Stimulated activated CD8-positive, alpha-beta memory T cell treated with anti-CD3 and anti-CD28 coated beads, Interleukin-4, amount 100 ng/mL, for 24 hours (primary cell): ENCODE measurements at places on chromosomes 3 and 15.

DNA sequence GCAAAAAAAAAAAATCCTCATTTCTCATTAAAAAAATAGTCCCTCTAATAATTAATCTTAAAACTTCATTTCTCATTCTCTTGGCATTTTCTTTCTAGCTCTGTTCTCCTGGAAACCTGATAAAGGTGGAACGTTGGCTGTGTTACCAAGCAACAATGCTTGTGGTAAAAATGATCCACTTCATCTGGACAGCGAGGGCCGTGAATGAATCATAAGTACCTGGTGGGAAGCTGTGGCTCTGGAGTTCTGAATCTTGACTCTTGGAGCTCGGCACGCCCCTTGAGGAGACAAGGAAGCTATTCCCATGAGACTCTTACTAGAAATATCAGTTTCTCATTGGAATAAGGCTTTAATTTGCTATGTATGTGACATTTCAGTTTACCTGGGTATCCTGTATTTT lies 32.5 kb downstream of the BCL2L10 start:
- no peak for DNase-seq

DNA sequence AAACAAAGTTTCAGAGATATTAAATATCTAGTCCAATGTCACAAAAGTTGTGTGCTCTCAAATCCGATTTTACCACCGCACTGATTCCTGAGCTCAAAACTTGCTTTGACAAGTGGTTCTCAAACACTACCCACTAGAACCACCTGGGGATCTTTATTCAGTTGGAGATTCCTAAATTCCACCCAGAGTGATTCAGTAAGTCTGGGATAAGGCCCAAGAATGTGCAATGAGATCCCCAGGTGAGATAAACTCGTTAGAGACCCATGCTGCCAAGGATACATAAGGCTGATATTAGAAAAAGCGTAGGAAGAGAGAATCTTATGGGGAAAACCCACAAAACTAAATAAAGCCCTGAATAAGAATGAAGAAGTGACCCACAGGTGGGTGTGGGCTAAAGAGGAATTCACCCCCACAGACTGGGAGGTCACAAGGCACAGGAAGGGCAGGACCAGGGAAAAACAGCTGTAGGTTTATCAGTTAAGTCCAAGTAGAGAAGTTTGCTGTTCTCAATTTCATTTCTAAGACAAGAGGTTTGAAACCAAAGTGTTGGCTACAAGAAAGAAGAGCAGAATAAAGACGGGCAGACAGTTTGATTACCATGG lies 11.5 kb upstream of the RPS17 start:
- no peak for DNase-seq

GRCh38 chr15:33559207-33559890 lies 248.6 kb downstream of the RYR3 start:
- no peak for DNase-seq

- no peak for DNase-seq
Measured at GRCh38 chr15:41523097-41523496, 9.5 kb upstream of the LTK start.

DNA sequence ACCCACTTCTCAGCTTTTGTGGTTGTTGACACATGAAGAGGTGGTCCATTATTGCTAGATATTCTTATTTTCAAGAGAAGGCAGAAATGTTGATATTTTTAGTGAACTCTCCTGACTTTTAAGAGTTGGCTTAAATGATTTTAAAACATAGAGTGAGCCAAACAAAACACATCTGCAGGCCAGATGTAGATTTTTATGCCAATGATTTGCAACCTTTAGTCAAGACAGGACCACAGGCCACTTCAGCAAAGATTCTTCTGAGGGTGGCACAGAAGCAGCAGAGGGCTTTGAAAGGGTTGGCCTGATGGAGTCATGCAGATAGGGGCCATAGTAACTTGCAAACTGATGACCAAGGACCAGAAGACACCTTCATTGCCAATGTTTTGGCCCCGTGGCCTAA lies 276.5 kb upstream of the P2RY1 start:
- DNase-seq, result no peak

DNA sequence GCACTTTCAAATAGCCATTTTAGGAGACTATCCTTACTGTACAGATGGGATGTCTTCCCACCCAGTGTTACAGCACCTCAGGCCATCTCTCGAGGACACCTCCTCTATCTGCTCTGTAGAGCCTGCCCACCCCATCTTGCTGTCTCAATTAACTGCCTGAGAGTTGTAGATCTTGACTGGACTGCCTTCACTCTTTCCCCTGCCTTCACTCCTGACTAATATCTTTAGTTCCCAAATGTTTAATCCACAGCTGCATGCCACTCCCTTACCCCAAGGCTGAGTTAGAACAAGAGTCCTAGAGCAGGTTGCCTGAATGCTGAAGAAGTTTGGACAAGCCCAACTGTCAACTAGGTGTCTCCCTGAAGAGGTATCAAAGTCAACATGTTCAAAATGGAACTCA lies 1.3 kb upstream of the PP2D1 start:
- DNase-seq, result no peak

- DNase-seq, result no peak
Measured at GRCh38 chr3:72548461-72548860, 299.8 kb downstream of the SHQ1 start.

DNA sequence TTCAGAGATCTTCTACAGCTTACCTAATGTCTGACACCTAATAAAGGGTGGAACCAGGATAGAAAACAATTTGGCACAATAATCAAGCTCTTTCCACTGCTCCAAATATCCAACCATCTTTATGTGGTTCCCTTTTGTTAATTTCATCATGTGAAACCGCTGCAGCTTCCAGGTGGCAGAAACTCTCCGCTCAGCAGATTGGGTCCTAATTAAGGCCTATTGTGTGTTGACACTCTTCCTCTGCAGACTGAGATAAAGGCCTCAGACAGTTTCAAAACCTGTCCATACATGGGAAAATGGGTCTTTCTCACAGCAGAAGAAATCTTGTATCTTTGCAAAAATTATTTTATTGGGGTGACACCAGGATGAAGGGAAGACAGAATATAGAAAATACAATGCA lies 1002.4 kb upstream of the SEMA6D start:
- DNase-seq, result no peak
